CD4-positive, alpha-beta T cell treated with Interferon gamma for 1 hour (primary cell): ENCODE measurements at places on chromosomes 3 and 15.

GRCh38 chr3:138082085-138082991 is 33.1 kb downstream of the DZIP1L start:
- no peak for DNase-seq

DNA sequence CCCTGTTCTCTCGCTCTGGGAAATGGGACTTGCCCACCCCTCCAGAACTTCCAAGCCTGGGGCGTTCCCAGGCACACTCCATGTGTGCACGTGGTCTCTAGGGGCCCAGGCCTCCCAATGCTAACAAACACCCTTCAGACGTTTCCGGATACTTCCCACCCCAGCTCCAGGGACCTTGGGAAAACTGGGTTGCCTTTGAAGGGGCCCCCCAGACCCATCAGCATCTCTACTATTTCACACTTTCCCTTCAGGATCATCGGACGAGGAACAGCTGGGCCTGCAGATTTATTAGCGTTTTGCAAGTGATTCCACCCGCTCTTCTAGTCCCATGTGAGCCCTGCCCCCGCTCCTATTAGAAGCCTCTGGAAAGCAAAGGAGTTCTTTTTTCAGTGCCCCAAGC is 63.2 kb downstream of the MAGEF1 start:
- no peak for DNase-seq

DNA sequence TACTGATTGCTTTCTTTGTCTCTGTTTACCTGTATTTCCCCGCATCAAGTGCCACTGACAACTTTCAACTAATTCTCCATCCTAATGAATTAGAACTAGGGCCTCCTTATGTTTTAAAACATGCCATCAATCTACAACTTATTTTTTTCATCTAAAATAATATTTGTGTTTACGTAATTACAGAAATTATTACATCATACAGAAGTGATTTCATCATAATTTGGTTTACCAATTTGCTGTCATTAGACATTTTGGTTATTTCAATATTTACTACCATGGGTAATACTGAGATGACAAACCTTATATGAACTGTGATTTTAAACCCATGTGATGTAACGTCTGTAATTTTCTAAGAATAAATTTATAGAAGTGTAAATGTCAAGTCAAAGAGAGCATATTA is 468.0 kb upstream of the IL12A start:
- DNase-seq = no peak

- no peak for DNase-seq
These were observed 19.6 kb downstream of the NR2F2 start for GRCh38 chr15:96349857-96350720.

DNA sequence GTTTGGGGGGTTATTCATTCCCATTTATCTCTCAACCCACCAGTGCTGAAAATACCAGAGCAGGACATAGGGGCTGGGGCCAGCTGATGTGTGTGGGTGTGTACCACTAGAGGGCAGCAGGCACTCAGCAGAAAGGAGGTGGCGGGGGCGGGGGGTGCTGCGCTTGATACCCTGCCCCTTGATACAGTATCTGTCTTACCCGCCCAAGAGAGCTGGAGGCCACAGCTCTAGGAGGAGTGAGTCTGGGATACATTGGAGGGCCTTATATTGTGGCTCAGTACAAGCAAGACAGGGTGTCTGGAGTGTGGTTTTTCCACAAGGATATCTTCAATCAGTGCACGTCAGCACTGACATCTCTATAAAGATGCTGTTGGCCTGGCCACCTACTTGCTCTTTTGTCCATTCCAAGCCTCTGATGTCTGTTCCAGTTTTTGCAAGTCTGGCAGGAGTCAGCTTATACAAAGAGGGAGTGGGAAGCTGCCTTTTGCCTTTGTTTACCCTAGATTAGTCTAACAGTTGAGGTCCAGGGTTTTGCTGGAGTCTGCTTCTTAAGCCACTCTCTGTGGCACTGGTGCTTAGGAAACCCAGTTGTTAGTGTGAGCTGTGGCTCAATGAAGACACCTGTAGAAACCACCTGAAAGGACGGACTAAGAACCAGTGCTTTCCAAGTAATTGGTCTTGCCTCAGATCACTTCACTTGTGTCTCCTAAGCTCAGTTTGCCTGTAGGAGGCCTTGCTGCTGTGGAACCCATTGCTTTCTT is 1.5 kb upstream of the RBM15B start:
- DNase-seq = peak; percentile 51

DNA sequence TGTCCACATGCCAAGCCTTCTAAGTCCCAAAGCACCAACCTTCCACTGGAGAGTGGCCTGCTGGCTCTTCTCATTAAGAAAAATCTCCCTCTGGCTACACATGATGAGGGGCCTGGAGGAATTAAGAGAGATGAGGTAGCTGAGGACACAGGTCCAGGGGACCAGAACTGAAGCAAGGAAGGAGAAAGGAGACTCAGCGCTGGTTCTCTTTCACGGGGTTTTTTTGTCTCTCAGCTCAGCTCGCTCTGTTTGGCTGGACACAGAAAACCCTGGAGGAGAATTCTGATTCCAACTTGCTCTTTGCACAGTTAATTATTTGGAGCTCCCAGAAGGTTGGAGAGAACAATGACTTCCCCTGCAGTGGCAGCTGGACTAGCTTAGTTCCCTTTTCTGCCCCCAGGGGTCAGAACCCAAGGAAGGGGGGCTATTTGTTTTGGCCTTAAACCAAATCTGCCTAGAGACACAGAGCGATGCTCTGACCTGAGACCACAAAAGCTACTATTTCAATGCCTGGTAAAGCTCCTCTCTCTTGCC is 507.6 kb downstream of the FHIT start:
- DNase-seq = no peak

- DNase-seq = no peak
These were observed 48.1 kb upstream of the FRMD4B start for GRCh38 chr3:69433969-69434325.

DNA sequence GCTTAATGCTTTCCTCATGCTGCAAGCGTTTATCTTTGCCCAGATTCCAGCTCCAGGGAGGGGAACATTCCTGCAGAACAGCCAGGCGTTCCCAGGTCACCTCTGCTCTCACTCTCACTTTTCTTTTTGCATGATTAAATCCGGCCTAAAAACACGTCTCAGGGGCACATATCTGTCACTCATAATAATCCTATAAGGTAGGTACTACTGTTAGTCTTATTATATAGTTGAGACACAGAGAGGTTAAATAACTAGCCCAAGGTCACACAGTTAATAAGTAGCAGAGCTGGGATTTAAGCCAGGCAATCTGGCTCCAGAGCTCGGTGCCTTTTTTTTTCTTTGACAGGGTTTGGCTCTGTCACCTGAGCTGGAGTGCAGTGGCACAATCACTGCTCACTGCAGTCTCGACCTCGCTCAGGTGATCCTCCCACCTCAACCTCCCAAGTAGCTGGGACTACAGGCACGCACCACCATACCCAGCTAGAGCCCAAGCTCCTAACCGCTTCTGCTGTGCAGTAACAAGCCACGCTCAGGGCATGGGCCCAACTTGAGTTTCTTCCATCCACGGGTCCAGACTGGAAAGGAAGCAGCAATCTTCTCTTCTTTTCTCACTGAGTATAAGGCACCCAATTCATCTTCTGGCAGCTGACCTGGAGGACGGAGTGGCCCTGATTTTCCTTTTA is 96.5 kb downstream of the LIPC start:
- no peak for DNase-seq

- no peak for DNase-seq
These were observed 57.5 kb upstream of the LMCD1 start for GRCh38 chr3:8443829-8444791.

DNA sequence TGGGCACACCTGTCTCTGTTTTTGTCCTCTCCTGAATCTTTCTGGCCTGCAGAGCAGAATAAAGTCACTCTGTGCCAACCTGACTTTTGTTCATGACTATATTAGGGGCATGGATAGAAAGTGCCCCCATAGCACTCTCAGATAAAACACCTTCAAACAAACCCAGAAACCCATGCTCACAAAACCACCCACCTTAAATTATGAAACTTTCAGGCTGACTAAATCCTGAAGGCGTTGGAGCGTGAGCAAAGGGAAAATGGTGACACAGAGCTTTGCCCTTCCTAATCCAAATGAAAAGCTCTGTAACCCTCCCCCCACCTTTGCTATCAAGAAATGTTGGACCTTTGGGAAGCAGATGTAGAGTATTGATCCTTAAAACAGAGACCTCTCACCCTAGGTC is 138.9 kb downstream of the IGF1R start:
- DNase-seq = no peak

DNA sequence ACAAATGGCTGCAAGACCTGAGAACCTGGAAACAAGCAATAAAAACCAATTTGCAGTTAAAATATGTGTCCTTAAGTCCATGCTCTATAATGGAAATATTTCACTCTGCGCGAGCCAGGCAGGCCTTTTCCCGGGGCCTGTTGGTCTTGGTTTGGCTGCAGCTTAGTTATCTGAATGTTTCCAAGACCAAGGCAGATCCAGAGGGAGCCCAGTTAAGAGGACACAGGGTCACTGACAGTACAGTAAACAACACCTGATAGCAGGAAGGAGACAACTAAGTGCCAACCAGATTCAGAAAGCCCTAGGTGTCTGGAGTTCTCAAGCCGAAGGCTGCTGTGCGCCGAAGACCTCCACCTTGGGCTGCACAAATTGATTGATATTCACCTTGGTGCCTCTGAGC is 32.8 kb downstream of the THSD4 start:
- DNase-seq = no peak

DNA sequence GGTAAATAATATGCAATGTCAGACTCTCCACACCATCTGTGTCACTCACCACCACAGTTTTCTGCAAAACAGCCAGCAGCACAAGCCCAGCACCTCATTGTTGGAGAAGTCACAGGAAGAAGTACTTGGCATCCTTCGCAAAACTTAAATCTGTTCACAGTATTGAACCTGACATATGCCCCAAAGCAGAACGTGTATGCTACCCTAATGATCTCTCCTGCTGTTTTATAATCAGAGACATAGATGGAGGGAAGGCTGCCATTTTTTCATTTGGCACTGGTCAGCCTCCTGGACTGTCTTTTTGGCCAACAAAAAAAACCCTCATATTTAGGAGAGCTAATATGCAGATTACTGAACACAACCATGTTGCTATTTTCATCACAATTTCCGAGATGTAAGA is 1272.9 kb downstream of the ROBO1 start:
- no peak for DNase-seq
